ENCODE measurements at places on chromosomes 13 and 19.

DNA sequence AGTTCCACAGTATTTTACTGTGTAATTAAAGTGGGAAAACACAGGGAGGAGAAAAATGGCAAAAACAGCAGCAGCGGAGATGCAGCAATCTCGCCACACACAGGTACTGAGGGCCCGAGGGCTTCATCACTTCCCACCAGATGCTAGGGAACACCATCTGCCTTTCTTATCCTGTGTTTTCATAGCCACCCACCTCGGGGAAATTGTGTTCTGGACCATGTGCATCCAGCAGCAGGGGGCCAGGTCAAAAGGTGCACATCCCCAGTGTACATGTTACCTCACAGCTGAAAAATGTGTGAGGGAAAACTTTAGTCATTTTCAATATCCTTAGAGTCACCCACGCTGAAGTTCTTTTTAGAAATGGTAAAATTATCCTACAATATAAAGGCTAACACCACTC lies 30.2 kb downstream of the PDCD5 start:
- peak; percentile 68 for DNase-seq

GRCh38 chr19:20278342-20278741 lies 111.3 kb downstream of the ZNF486 start:
- DNase-seq = no peak

- peak; percentile 47 for DNase-seq
These were observed 772.0 kb downstream of the DIAPH3 start for GRCh38 chr13:59391696-59392095.

- DNase-seq = no peak
These were observed 44.2 kb downstream of the MBNL2 start for GRCh38 chr13:97266332-97266731.
